Naive B cell (primary cell): ENCODE measurements at places on chromosomes 7 and 10. TPM values are rescaled to one million over a fixed set of nuclear protein-coding genes. Genes with fewer than 3 reads are reported as not detected.

Gene CFAP43
- polyA plus RNA-seq = not detected

Gene OR6B1
- polyA plus RNA-seq = not detected

Gene RNF32
- polyA plus RNA-seq = 1.3 TPM

DNA sequence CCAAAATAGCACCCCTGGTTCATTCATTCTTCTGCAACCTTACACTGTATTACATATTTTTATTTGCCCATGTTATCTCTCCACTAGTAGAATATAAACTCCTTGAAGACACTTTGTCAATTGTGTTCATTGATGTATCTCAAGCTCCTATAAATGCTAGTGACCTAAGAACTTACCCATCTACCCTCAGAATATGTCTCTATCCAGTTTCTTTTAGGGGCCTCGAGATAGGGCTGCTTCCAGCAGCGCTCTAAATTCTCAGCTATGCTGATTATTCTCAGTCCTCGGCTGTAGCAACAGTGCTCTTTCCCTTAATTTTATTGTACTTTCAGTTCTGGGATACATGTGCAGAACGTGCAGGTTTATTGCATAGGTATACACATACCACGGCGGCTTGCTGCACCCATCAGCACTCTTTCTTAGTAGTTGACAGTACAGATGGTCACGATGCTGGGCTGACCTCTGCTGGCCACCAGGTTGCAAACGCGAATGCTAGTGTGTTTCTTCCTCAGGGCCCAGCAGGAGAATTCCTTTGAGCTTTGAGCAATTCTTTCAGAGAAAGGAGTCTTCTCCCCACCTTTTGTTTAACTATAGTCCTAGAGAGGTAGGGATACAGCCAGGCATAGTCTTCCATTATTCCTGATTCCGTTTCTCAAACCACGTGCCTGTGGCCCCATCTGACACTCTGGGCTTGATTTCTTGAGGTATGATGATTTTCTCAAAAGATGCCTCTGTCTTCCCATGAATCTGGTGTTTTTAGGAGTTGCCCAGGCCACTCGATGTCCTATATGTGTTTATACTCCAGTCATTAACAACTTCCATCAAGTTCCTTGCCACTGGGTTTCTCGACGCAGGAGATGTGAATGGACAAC, 49.1 kb upstream of the CDC14C start:
- DNase-seq = no peak

DNA sequence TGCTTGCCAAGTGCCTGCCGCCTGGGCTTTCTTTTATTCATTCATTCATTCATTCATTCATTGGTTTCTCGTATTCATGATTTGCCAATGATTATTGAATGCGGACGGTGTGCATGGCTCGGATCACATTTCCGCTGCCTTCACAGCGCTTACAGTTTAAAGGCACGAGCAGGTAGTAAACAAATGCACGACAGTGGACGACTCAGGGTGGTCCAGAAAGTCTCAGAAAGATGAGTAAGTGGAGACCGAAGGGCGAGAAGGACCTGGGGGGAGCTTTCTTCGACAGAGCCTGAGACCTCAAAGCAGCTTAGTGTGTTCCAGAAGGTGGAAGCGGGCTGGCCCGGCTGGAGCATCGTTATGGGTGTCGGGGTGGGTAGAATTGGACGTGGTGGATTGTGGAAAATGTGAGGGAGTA, 506 bp downstream of the MCM10 start:
- no peak for DNase-seq

DNA sequence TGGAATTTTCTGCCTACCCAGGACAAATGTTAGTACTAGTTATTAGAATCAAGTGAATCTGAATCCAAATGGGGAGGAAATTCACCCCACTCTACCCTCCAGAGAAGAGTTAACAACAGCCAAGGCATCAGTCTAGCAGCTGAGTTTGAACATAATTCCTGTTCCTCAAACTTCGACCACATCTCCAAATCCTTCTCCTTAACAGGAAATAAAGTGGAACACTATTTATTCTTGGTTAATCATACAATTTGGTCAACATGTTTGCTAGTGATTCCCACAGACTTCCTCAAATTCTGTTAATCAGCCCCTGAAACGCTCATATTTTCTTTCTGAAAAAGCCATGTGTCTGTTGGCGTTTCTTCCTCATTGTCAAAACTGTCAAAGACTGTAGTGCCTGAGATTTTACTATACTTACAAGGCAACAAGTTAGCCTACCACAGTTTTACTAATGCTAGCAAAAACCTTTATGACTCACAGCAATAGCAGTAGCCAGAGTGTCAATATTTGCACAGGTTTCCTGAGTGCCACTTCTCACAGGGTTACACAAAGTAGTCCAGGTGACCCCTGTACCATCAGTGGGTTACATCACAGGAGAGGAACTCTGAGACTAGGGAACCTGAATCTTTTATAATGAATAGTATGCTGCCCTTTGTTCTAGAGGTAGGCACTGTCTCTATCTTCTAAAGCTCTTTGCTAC, 202.9 kb downstream of the GRM3 start:
- DNase-seq = no peak

DNA sequence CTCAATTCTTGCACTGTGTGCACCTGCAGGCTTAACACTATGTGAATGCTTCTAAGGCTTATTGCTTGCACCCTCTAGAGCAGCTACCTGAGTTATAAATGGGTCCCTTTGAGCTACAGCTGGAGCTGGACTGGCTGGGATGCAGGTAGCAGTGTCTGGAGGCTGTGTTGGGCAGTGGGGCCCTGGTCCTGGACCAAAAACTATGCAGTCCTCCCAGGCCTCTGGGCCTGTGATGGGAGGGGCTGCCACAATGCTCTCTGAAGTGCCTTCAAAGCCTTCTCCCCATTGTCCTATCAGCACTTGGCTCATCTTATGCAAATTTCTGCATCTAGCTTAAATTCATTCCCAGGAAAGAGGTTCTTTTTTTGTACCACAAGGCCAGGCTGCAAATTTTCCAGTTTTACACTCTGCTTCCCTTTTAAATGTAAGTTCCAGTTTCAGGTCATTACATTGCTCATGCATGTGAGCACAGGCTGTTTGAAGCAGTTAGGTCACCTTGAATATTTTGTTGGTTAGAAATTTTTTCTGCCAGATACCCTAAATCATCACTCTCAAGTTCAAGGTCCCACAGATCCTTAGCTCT, 26.0 kb downstream of the KBTBD2 start:
- DNase-seq = no peak

GRCh38 chr7:99032928-99033327, 111.0 kb downstream of the SMURF1 start:
- no peak for DNase-seq

DNA sequence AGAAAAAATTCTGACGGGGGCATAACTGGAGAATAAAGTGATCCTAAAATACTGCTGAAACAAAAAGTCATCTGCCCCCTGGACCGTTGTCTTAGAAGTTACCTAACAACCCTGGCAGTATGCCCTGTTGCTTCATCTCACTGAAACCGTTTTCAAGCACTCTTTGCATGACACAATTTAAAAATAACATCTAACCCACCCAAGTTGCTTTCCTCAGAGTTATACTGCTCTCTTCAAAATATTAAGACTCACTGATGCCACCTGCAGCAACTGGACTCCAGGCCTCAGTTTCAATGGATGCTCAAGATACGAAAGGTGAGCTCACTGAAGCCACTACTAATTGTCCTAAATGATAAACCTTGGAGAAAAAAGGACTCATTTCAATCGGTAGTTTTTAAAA, 57.4 kb downstream of the CDK6 start:
- DNase-seq = no peak

DNA sequence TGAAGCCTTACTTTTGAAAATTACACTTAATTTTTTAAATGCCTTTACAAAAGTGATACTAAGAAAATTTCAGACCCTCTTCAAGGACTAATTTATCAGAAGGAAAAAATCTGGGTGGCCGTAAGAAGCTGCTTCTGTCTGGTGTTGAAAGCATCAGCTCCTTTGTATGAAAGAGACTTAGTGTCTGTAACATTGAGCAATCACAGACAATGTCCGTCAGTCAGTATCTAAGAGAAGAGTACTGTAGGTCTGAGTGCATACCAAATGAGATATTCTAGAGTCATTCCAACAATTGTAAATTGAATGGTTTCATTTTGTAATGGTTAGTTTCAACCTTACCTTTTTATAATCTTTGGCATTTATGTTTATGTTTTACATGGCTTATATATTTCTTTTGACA, 11.1 kb upstream of the MDFIC start:
- no peak for DNase-seq

DNA sequence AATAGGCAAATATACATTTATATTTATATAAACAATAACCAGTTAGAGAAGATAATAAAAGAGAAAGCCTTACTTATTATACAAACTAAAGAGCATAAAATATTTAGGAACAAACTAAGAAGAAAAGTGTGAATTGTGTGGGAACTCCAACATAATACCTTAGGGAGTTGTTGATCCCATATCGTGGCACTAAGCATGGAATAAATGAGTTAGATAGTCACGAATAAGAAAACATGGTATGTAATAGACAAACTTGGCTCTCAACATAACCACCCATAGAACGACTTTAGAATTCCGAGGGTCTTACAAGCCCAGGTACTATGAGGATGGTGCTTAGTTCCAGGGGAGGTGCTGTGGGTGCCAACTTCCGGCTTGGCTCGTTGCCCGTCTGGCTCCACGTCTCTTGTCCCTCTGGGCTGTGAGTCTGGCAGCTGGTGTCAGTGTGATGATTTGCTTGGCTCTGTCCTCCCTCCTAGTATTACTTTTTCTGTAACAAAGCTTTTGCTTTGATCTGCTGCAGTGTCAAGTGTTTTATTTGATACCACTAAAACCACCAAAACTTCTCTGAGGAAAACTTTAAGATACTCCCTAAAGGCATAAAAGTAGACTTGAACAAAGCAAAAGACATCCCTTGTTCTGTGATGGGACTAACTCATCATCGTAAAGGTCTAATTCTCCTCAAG, 9.5 kb upstream of the RBM20 start:
- DNase-seq = no peak

GRCh38 chr7:15856311-15856710, 169.8 kb upstream of the MEOX2 start:
- no peak for DNase-seq

DNA sequence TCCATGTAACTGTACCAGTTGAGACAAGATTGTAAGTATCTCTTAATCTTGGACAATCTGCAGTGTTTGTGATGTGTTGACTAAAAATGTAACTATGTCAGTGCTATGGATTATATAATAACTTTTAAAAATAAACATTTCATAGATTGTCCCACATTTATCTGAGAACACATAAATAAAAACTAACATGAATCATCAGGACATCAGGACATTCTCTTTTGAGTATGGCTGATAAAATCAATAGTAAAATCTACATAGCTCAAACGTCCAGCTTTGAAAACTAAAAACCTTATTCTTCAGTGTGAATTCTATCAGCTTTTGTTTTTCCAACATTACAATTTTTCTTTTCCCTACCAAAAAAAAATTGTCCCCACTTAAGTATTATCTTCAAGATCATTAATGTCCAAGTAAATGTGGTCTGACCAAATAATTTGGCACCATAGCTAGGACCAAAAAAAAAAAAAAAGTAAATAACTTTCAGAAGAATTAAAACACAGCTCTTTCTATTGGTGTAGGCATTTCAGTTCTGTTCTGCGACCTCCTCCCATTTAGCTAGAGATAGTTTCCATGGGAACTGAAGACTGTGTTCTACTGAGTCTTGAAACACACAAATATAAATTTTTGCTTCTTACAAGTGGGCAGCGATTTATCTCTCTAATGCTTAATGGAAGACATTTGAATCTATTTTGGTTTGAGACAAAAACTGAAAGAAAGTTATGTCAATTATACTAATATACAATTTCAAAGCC, 123.0 kb upstream of the SGCE start:
- no peak for DNase-seq

DNA sequence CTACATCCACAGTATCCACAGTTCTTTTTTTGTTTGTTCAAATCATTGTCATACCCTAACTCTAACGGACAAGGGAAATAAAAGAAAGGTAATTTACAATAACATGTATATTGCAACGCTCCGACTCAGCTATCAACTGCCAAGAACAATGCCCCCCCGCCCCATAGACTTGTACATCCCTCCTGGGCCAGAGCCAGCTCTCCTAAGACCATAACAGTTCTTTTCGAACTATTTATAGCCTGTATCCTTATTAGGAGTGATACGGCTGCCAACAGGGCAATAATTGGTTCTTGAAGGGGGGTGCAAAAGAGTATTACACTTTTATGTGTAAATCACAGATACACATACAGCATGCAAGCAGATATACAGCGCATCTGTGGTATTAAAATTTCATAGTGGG, 495.7 kb downstream of the GALNT17 start:
- no peak for DNase-seq

DNA sequence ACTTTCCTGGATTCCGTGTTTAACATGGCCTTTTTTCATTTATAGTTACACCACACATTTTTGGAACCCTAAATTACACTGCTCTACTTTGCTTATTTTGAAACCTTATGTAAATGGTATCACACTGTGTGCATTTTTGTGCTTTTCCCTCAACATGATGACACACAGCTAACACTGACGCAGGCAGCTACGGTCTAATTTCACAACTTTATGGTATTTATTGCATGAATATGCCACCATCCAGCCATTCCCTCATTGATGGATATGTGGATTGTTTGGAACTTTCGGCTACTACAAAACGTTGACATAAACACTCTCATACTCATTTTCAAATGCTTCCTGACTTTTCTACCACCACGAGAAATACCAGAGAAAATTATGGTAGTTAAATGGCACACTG, 6.9 kb downstream of the PAPOLB start:
- no peak for DNase-seq

DNA sequence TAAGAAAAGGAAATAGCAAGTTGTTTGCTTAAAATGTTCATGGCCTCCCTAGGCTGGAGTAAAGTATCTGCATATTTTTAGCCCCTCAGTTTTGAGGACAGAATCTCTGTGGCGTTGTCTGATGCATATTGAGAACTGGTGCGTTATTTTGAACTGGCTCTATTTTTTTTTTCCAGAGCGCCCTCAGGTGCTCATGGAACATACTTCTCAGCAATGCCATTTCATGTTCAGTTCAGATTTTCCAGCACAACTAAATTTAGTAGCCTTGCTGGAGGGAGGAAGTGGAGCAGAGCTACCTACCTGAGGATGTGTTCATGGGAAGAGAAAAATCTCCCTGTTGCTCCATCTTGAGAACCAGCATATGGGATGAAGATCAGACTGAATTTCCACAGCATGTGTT, 870.5 kb downstream of the LRMDA start:
- DNase-seq = no peak

DNA sequence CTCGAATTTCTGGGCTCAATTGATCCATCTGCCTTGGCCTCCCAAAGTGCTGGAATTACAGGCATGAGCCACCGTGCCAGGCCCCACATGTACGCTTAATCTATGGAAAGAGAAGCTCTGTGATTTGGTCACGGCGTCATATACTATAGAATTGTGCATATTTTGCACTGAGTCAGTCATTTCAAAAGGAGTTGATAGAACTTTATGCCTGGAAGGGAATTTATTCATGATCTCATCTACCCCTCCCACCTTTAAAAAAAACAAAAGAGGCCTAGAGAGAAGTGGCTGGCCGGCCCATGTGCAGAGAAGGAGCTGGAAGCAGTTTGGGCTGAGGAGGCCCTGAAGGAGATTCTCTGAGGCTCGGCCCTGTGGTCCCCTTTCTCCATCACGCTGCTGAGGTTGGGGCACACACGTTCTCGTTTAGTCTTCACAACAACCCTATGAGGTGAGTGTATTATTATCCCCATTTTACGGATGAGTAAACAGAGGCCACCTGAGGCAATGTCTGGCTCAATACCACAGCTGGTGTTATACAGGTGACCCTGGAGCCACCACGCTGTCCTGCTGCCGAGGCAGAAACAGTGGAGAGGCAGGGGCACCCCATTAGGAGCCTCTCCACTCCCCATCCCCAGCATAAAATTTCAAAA, 47.2 kb upstream of the ZRANB1 start:
- DNase-seq = no peak
